ENCODE measurements at places on chromosomes 1 and 21.

- peak; percentile 69 for DNase-seq
These were observed 9.2 kb downstream of the RNU5D-1 start for GRCh38 chr1:44721485-44722361.

DNA sequence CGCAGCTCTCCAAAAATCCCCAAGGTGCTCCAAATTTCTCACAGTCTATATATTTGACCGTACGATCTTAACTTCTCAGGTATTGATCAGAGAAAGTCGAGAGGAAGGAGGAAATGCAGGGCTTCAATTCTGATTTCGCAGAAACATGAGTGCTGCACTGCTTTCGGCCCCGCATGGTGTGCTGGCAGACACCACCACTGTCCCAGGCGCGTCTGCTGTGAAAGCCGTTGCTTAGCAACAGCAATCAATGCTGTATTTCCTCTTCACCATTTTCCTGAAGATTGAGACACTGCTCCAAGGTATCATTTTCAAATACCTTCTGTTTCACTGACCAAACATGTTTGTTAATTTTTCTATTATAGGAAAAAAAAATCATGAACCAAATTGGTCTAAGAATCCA is 296.3 kb downstream of the SMYD3 start:
- no peak for DNase-seq

DNA sequence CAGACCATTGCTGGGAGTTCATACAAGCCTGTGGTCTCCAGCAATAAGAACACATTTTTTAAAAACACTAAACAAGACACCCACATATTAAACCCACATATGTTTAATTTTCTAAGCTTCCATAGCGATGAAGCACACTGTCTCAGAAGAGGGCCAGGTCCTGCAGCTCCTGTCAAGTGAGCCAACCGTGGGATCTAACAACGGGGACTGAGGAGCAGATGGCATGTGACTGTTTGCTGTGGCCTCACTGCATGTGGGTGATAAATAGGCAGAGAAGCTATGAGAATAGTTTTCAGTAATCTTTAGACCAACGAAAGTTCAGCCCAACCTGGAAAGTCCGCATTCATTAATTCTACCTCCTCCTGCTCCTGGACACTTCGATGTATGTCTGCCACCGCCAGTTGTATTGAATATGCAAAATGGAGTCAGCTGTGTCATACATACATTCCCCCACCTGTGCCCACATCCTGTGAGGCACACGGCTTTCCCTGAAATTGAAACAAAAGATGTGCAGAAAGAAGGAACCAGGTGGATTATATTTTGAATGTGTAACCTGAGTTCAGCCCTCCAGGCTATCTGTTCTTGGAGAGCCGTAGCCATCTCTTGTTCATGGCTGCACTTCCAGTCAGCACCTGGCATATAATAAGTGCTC is 88.2 kb downstream of the MIS18A start:
- no peak for DNase-seq

DNA sequence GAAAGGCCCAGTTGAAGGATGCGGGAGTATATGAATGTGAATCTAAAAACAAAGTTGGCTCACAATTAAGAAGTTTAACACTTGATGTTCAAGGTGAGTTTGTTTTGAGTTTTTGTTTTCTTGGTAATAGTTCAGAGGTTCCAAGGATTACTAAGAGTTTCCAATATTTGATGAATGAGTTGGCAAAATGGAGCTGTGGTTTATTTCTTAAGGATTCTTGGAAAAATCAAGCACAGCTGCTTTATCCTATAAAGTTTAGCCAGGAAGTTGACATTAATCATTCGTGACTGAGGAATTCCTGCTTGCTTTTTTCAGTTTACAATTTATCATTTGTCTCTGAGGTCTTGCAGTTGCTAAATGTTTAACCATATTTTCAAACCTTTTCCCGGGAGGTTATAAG is 15.1 kb downstream of the VCAM1 start:
- DNase-seq, result no peak

DNA sequence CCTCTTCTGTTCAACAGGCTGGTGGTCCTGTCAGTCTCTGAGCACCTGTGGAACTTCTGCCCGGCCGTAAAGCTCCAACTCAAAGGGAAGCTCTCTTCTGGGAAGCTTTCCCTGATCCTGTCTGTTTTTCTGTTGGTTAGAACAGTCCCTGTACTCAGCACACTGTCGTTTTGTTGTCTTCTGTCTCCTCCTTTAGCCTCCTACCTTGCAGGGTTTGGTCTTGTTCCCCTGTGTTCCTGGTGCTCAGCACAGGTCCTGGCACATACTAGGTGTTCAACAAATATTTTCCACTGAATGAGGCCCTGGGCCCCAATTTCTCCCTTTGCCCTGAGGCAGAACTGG is 328 bp upstream of the KDF1 start:
- no peak for DNase-seq

- DNase-seq, result no peak
These were observed 16.6 kb downstream of the PSEN2 start for GRCh38 chr1:226887006-226887405.

GRCh38 chr1:27588256-27589232 is 15.4 kb downstream of the AHDC1 start:
- no peak for DNase-seq

DNA sequence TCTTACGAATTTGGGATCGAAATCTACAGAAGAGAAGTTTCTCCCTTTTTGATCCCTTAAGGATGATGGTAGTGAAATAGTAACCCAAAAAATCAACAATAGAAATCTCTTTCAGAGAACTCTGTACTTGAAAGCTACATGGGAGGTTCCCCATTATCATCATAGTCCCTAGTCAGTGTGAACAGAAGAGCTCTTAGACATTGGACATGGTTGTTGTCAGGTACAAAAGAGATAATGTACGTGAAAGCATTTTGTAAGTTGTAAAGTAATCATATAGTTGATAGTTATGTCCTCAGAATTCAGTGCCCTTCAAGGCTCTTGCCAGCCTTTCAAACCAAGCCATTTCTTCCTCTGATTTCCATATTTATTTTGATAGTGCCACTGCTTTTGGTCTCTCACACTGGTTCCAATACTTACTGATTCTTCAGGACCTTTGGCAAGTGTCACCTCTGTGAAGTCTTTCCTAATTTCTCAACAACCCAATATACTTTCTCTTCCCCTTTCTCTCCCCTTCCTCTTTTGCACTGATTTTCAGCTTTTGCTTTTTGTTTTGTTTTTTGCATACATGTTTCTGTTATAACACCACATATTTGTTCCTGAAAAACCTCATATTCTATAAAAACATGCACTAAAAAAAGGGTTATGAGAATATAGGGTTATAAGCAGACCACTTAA is 22.4 kb downstream of the VPS45 start:
- DNase-seq, result no peak

- no peak for DNase-seq
These were observed 94.0 kb downstream of the KIAA0319L start for GRCh38 chr1:35463232-35463631.

DNA sequence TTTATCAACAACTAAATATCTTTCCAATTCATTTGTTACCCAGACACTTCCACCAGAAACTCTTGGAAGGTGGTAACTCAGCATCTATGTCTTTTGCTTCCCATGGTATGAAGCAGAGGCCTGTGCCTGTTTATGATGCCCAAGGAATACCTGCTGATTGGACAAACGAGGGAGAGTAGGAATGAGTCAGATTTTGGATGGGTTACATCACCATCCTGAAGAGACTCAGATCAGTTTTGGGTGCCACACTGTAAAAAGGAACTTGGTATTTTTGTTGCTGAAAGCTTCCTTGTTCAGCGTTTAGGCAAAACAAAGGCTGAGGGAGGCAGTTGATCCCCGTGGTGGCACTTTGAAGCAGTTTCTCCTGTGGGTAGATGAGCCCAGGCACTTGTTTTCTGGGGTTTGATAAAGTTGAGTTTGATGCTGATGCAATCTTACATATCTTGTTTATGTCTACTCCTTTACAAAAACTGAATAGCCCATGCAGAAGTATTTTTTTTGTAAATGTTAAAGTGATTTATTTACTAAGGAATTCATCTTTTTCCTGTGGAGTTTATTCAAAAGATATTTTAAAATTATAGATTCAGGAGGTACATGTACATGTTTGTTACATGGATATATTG is 26.7 kb upstream of the CYP4X1 start:
- DNase-seq, result no peak

- DNase-seq, result no peak
These were observed 164.9 kb downstream of the BRINP3 start for GRCh38 chr1:190312763-190313162.

DNA sequence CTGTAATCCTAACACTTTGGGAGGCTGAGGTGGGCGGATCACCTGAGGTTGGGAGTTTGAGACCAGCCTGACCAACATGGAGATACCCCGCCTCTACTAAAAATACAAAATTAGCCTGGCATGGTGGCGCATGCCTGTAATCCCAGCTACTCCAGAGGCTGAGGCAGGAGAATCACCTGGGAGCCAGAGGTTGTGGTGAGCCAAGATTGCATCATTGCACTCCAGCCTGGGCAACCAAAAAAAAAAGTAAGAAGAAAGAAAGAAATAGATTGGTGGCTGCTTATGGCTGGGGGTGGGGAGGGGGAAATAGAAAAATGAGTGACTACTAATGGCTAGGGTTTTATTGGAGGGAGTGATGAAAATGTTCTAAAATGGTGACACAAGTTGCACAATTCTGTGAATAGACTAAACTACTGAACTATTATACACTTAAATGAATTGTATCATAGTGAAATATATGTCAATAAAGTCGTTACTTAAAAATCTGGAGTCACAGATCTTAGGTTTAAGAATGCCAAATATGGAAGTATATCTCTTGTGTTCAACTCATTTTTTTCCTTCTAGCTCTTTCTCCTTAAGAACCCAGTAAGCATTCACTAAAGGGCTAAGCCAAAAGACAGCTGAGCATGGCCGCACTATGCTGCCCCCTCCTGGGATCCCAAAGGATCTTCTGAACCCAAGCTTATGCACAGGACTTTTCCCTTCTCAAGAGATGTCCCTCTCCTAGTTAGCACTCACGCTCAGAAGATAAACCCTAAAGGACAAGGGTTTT is 3.2 kb upstream of the NPL start:
- peak; percentile 15 for DNase-seq

DNA sequence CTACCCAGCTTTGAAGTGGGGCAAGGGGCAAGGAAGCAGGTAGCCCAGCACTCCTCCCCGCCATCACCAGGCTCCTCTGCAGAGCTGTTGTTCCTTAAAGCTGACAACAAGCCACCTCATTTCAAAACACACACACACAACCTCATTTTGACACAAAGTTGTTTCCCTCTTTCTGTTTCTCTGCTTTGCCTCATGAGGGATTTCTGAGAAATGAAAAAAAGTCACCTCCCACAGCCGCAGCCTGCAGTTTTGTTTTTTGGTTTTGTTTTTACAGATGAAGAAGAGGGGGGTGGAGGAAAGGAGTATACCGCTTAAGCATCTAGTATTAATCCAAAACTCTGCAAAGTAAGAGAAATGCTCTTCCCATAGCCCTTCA is 12.1 kb downstream of the MCL1 start:
- peak; percentile 37 for DNase-seq

GRCh38 chr1:7524341-7525337 is 246.5 kb upstream of the VAMP3 start:
- DNase-seq, result no peak

- DNase-seq, result no peak
These were observed 2.4 kb upstream of the NAV1 start for GRCh38 chr1:201536558-201536957.

DNA sequence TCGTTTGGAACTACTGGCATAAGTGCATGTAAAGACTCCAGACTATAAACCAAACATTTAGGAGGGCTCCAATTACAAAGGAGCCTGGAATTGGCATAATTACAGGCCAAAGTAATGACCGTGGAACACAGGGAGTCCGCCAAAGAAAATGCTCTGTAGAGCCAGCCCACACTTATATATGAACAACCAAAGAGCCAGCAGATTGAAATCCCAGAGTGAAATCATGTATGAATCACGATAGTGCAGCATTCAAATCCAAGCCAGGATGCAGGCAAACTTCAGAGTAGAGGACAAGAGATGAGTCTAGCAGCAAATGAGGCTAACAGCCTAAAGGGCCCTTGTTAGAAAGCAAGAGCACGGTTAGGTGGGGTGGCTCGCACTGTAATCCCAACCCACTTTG is 13.1 kb downstream of the VPS26C start:
- DNase-seq, result no peak

- DNase-seq, result no peak
These were observed 113.8 kb downstream of the RHOU start for GRCh38 chr1:228849011-228849541.

GRCh38 chr1:174964261-174964971 is 35.3 kb upstream of the CACYBP start:
- peak; percentile 6 for DNase-seq

- no peak for DNase-seq
These were observed 150.9 kb downstream of the NTMT2 start for GRCh38 chr1:170296642-170297041.
